ENCODE measurements at places on chromosomes 6 and 20.

- no peak for DNase-seq
Measured at GRCh38 chr6:110476046-110476849, at the start of gene SLC22A16. SLC22A16 (minus strand) TSS chr6:110476613; CDS start chr6:110476574, 39 bp downstream.

- DNase-seq = no peak
Measured at GRCh38 chr6:2782356-2782708, 17.1 kb downstream of the WRNIP1 start.

GRCh38 chr6:23620911-23621401 lies 505.1 kb upstream of the NRSN1 start:
- DNase-seq = no peak

DNA sequence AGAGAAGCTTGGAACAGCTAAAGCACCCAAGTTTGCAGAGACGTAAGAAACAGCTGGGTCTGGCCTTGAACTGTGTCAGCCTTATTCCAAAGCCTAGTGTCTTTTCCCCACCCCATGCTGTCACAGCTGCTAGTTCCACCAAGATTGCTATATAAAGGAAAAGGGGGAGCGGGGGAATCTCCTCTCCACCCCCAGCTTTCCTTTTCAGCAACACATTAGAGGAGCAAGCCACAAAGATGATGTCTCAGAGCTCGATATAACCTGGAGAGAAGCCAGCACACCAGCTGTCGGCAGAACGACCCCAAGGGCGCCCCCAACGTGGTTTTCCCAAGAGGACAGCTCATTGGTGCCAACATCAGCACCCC lies 36.5 kb downstream of the ATP9A start:
- DNase-seq = no peak

GRCh38 chr6:76885861-76886301 lies 577.4 kb downstream of the HTR1B start:
- DNase-seq = no peak

- DNase-seq = no peak
Measured at GRCh38 chr6:72876256-72876655, 254.4 kb downstream of the KCNQ5 start.

- peak; percentile 9 for DNase-seq
Measured at GRCh38 chr20:46757754-46758678, 48.6 kb downstream of the SLC2A10 start.

GRCh38 chr20:32764005-32764960 lies 2.1 kb downstream of the DNMT3B start:
- DNase-seq = no peak

GRCh38 chr6:96610019-96610418 lies 47.1 kb downstream of the FHL5 start:
- no peak for DNase-seq

GRCh38 chr6:152746172-152746553 lies 4.4 kb upstream of the VIP start:
- no peak for DNase-seq

- no peak for DNase-seq
Measured at GRCh38 chr20:34693414-34693813, 10.7 kb upstream of the TP53INP2 start.

DNA sequence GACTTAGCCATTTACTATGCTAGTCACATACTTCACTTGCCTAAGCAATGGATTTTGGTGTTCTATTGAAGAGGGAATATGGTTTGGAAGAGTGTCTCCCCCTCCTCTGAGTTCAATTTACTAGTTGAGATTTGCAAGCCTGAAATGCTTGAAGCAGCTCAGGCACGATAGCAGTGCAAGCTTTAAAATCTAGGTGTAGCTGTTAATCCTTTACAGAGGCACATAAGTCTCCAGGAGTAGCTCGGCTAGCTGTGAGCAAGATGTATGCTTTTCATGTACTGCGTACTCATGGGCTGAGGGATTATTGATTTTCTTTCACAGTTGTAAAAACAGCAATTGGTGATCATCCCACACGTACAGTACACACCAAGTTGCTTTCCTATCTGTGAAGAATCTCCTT lies 726 bp downstream of the FLRT3 start:
- DNase-seq = no peak

DNA sequence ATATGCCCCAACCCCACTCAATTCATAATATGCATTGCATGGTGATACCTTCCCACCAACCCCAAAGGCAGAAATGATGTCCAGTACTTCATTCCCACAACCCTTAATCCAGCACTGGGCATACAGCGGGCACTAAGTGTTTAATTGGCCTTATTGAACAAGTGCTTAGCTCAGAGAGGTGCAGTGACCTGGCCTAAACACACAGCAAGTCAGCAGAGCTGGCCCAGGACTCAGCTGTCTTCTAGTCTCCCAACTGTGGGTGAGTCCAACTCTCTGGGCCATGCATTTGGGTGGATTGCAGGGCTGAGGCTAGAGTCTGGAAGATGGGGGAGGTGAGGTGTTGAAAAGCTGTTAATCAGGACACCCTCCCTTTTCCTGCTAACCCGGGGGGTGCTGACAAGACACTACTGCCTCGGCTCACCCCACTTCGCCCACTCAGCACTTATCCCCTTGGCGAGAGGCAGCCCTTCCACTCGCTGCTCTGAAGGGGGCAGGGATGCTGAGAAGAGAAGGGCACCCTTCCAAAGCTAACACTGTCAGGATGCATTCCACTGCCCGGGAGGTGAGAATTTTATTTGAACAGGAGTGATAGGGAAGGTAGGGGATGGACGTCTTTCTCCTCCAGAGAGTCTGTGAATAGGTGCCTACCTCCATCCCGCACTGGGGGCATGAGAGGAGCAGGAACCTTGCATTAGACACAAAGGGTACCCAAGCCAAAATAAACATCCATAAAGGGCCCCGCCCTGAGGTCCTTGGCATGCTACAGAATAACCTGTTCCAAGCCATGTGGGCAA lies 14.2 kb downstream of the KCNK5 start:
- no peak for DNase-seq

DNA sequence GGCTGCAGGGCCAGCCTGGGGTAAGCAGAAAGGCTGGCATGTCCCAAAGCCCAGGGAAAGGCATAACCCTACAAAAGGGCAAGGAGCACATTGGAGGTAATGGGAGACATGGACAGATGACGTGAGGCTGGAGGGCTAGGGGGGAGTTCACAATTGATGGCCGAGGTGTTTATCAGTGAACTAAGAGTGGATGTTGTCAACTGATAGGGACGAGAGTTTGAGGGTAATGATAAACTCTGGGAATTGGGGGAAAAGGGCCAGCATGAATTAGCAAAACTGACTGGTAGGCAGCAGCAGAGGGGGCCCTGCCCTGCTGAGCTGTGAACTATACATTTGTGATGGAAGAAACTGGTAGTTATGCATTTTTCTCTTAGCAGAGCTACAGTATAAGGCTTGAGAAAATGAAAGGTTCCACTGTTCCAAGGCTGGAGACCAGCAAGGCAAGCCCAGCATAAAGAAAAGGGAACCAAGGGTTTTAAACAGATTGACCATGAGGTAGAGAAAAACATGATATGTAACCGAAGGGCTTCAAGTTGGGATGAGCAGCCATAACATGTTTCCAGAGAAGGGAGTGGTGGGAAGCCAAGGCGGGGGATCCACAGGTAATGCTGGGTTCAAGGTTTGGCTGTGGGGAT lies 98.1 kb upstream of the MLN start:
- DNase-seq = no peak

DNA sequence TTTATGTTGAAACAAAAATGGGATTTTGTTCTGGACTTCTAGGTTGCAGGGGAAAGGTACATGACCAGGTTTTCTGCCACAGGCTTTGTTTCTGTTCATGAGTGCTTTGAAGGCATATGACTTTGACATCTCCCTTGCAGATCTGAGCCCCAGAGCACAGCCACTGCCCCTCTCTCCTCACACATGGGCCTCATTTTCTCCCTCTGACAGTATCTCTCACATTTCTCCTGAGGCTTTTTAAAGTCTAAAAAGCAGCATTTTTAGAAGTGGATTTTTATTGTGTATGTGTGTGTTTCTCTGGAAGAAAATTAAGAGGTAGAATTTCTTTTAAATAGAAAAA lies 49.9 kb upstream of the LTV1 start:
- no peak for DNase-seq

GRCh38 chr20:48904566-48905296 lies 16.8 kb upstream of the ARFGEF2 start:
- DNase-seq = peak; percentile 46

DNA sequence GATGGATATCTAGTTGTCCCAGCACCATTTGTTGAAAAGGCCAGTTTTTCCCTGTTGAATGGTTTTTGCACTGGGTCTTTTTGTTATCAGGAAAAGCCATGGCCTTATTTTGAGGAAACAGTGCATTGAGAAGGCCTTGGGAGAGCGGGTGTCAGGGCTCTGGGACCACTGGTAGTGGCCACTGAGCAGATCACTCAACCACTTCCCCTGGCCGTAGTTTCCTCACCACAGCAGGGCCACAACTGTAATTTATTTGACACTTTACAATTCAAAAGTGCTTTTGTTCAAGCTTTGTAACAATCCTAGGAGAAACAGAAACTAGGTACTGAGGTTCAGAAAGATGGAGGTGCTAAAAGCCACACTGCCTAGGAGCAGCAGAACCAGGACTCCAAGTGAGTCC lies 281.8 kb downstream of the GMDS start:
- no peak for DNase-seq

DNA sequence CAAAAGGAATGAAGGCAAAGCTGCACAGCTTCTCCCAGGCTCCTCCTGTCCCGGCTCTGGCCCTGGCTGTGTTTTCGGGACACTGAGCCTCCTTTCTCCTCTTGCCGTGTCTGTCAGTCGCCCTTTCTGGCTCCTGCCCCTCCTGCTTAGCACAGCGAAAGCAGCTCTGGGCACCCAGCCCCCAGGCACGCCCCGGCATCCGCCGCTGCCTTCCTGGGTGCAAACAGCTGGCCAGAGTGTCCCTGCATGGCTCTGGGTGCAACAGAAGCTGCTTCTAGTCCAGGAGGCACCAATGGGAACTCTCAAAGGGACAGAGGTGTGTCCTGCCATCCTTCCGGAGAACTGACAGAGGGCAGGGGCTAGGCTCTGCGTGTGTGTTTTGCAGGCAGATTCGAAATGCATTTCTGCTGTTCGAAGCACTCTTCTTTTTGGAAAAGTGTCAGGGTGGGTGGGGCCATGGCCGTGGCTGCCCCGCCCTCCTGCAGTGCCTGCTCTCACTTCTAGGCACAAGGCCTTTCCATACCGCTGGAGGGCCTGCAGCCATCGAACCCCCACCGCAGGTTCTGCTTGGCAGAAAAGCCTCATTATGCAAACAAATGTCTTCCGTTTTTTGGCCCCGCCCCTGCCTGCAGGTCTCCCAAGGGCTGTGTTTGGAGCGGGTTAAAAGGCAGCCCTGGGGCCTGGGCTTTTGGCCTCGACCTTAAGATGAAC lies 15.5 kb downstream of the COL9A3 start:
- no peak for DNase-seq

GRCh38 chr20:37194621-37195417 lies 15.5 kb upstream of the MROH8 start:
- no peak for DNase-seq

DNA sequence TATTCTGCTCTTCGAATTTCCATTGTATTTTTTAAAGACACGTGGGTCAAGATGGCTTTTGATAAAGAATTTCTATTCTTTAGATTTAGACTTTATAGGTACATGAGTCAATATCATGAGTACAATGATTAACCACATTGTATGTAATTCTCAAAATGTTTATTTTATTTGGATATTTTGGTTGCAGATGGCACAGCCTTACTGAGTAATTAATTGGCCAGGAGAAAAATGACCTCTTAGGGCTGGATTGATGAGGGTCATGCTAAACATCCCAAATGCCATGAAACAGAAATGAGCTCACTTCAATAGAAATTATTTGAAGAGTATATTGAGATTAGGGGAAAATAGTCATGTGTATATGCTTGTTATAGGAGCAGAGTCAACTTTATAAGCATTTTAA lies 131.2 kb upstream of the CCN2 start:
- DNase-seq = no peak

DNA sequence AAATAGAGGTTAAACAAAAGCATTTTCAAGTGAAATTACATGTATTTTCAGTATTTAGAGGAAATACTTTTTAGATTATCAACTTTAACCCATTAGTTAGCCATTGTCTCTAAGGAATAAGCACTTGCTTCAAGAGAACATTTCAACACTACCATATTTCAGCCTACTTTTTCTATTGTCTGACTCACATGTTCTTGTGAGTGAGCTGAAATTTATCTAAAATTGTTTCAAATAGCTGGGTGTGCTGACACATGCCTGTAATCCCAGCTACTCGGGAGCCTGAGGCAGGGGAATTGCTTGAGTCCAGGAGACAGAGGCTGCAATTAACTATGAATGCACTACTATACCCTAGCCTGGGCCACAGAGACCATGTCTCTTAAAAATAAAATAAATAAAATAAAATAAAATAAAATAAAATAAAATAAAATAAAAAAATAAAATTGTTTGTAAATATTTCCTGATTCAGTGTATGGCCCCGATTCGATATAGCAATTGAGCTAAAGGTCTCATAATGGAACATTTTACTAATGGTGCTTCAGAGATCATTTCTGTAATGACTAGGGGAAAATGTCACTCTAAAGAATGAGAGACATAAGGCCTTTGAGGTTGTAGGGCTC lies 324.6 kb upstream of the PLCB4 start:
- DNase-seq = no peak
